ENCODE measurements at places on chromosomes 16 and 17. TPM values are rescaled to one million over a fixed set of nuclear protein-coding genes. Genes with fewer than 3 reads are reported as not detected.

The WFDC1 gene
- total RNA-seq = not detected

The TNFRSF13B gene
- total RNA-seq = not detected

The MT1G gene
- 2.8 TPM for total RNA-seq

The TM4SF5 gene
- total RNA-seq = not detected

The C1QTNF8 gene
- total RNA-seq = not detected

The SDK2 gene
- 0.09 TPM for total RNA-seq

The PIGS gene
- total RNA-seq = 61.0 TPM

The CCL23 gene
- 0.82 TPM for total RNA-seq

The FAM20A gene
- total RNA-seq = not detected

The USP43 gene
- total RNA-seq = 0.29 TPM

The PMFBP1 gene
- total RNA-seq = 6.3 TPM

The NGFR gene
- total RNA-seq = 0.20 TPM

The NPIPA2 gene
- total RNA-seq = 0.99 TPM

The CORO1A gene
- total RNA-seq = 1,875 TPM

The MFSD6L gene
- total RNA-seq = 0.12 TPM

The SERPINF2 gene
- 0.18 TPM for total RNA-seq

The AFMID gene
- total RNA-seq = 24.2 TPM

The TERB1 gene
- not detected for total RNA-seq

The HBA1 gene
- not detected for total RNA-seq

The SPNS2 gene
- 1.1 TPM for total RNA-seq

The CDYL2 gene
- total RNA-seq = 63.2 TPM

The LUC7L gene
- 60.0 TPM for total RNA-seq

The OR2C1 gene
- total RNA-seq = not detected

The KRT24 gene
- total RNA-seq = not detected

The SMIM36 gene
- total RNA-seq = not detected

All from activated CD8-positive, alpha-beta memory T cell treated with anti-CD3 and anti-CD28 coated beads, Interleukin-2, amount 10 ng/mL, durations not matched to agents 7 days and 5 days (primary cell).